AG04450 (cell line): ENCODE measurements at places on chromosomes 6 and 20.

- no peak for DNase-seq
Measured at GRCh38 chr6:101458336-101458735, 64.8 kb downstream of the GRIK2 start.

DNA sequence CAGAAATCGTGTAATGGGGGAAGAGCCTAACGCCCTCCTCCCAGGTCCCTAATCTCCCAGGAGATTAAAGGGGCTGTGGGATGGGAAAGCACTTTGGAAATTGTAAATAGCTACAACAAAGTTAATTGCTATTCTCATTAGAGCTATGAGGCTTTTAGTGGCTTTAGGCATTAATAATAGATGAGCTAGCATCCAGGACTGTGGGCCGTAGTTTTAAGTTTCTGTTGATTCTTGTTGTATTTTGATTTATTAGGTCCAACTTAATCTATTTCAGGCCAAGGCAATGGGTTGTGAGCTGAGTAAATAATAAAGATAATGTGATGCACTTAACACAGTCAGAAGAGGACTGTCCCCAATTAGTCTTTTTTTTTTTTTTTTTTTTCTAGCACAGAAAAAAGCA is 67.7 kb downstream of the ANKRD6 start:
- DNase-seq: no peak

- no peak for DNase-seq
Measured at GRCh38 chr20:10263385-10264165, 44.9 kb downstream of the SNAP25 start.

GRCh38 chr20:14412065-14412681 is 74.8 kb upstream of the FLRT3 start:
- DNase-seq: no peak

- DNase-seq: no peak
Measured at GRCh38 chr6:68975064-68975463, 340.0 kb downstream of the ADGRB3 start.
